ENCODE measurements at places on chromosomes 11 and 22. TPM values are rescaled to one million over a fixed set of nuclear protein-coding genes. Genes with fewer than 3 reads are reported as not detected.

The WNT11 gene
- total RNA-seq = 0.88 TPM

The F2 gene
- total RNA-seq = 2.7 TPM

The TLCD5 gene
- total RNA-seq = 7.9 TPM

The ANO1 gene
- total RNA-seq = 1.1 TPM

The ZNF214 gene
- total RNA-seq = 1.9 TPM

The SERPIND1 gene
- total RNA-seq = not detected

The KCNK4 gene
- 0.07 TPM for total RNA-seq

The SERGEF gene
- total RNA-seq = 11.7 TPM

The DCDC1 gene
- total RNA-seq = 0.71 TPM

The C1QTNF6 gene
- 8.9 TPM for total RNA-seq

The IL17REL gene
- not detected for total RNA-seq

All from A549 treated with DMSO at 1 μM for 4 hours (cell line).